ENCODE measurements at places on chromosomes 7 and 10. TPM values are rescaled to one million over a fixed set of nuclear protein-coding genes. Genes with fewer than 3 reads are reported as not detected.
A peak's percentile ranks its signal among the peaks of the same experiment; 100 is the strongest.

Gene BMPER
- total RNA-seq: not detected

Gene CC2D2B
- not detected for total RNA-seq

DNA sequence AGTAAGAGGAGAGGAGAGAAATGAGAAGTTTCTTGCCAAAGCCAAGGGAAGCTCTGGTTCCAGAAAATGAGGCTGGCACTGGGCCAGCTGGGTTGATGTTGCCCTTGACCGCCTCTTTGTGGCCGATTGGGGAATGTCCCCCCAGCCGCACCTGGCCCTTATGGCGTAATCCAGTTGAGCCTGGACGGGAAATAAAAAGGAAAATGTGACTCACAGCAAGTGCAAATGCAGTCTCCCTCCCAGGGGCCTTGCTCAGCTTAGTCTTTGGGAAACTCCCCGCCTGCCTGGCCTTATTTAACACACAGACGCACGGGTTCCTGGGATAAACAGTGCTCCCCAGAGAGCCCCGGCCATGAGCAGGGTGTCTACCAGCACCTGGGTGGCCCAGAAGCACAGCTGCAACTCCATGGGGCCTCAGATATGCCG is 174.8 kb downstream of the KIAA1217 start:
- peak; percentile 8 for DNase-seq
- H3K27me3 ChIP-seq: peaks cover 3% of the 10 kb centered on the region
- H3K4me1 ChIP-seq: no peaks in the 10 kb centered on the region
- no peak overlapping the region for H3K4me3 ChIP-seq
- no peaks in the 10 kb centered on the region for H3K36me3 ChIP-seq

DNA sequence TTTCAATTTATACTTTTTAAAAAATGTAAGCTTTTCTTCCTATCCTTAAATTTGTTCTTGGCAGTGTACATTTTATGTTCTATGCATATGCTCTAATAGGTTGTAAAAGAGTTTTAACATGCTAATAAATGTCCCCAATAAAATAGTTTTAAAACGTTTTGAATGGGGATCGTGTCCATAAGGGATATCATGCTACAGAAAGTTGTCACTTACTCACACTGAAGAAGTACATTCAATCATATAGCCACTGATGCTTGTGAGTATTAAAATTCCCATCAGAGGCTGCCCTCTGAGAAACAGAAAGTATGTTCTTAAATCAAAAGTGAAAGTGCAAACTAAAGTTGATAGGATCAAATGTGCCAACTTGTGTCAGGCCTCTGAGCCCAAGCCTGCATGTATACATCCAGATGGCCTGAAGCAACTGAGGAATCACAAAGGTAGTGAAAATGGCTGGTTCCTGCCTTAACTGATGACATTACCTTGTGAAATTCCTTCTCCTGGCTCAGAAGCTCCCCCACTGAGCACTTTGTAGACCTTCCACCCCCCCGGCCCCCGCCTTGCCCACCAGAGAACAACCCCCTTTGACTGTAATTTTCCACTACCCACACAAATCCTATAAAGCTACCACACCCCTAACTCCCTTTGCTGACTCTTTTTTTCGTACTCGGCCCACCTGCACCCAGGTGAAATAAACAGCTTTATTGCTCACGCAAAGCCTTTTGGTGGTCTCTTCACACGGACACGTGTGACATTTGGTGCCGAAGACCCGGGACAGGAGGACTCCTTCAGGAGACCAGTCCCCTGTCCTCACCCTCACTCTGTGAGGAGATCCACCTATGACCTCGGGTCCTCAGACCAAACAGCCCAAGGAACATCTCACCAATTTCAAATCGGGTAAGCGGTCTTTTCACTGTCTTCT is 877 bp upstream of the NOD1 start:
- H3K36me3 ChIP-seq: peaks cover 24% of the 10 kb centered on the region
- H3K27ac ChIP-seq: peak overlapping the region; percentile 93
- DNase-seq: peak; percentile 54
- peak overlapping the region; percentile 93 for H3K4me3 ChIP-seq

Gene C7orf25
- total RNA-seq: 3.0 TPM

Gene PLXDC2
- total RNA-seq: not detected

DNA sequence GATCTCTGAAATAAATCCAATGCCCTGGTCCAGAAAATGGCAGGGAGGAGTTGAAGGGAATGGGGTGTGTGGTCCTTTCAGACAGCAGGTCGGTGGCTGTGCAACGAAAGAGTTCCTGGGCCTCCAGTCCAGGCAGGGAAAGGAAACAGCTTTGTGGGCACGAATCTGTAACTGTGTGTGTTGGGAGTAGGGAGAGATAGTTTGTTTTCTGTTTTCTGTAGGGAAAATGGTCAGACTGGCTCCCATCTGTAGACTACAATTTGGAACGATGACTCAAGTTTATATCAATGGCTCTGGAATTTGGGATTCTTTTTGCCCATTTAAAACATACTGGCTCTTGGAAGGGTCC is 2.6 kb upstream of the HOXA9 start:
- peaks cover 8% of the 10 kb centered on the region for H3K36me3 ChIP-seq
- peaks cover 78% of the 10 kb centered on the region for H3K27me3 ChIP-seq
- H3K27ac ChIP-seq: peak overlapping the region; percentile 13

Gene GPR15LG
- not detected for total RNA-seq

DNA sequence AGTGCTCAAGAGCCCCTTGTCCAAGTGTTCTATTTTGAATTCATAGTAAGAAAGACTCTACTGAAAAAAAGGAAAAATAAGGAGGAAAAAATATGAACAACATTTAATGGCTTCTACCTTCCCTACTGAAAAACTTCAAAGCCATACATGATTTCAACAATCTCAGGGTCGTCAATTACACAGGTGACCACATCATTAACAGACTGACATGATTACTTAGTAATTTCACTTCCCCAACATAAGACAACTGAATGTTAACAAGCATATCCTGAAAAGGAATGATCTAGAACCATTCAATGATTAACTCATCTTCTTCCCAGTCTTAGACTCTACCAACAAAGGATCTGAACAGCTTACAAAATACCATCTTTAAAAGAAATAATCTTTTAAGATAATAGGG is 34.8 kb downstream of the MEOX2 start:
- DNase-seq: no peak
- no peaks in the 10 kb centered on the region for H3K4me1 ChIP-seq
- no peak overlapping the region for H3K27ac ChIP-seq

Gene CASD1
- 13.7 TPM for total RNA-seq

DNA sequence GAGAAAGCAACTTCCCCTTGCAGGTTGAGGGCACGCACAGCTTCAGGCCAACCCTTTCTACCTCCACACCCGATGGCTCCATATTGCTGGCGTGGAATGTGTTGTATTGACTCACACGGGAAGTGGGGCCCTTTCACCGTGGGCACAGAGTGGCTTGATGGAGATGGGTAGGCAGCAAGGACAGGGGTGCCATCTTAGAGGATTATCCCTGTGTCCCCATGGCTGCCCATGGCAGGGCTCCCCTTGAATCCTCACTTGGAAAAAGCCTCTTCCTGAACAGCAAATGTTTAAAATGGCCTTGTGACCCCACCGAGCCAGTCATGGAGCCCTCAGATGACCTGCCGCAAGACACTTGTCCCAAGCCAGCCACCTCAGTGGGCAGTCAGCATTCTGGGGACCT is 31.2 kb downstream of the CXCL12 start:
- peaks cover 3% of the 10 kb centered on the region for H3K27me3 ChIP-seq
- H3K36me3 ChIP-seq: no peaks in the 10 kb centered on the region
- DNase-seq: no peak
- no peak overlapping the region for H3K27ac ChIP-seq
- H3K4me3 ChIP-seq: no peak overlapping the region
- no peaks in the 10 kb centered on the region for H3K4me1 ChIP-seq

DNA sequence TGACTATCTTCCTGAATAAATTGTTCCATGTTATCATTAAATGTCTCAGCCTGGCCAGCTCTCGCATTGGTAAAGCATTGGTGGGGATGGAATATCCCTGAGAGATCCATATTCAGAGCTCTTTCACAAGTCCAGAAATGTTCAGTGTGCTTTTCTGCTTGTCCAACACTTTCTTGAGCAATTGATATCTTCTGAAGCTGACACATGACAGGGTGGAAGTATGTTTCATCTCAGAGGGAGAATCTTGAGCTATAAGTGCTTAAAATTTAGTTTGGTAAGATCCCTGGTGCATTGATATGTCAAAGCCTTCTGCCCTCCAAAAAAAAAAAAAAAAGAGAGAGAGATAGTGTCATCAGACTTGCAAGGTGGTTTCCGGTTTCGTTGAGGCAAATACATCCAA is 7.4 kb downstream of the IFIT3 start:
- no peak overlapping the region for H3K4me3 ChIP-seq
- H3K36me3 ChIP-seq: peaks cover 76% of the 10 kb centered on the region

DNA sequence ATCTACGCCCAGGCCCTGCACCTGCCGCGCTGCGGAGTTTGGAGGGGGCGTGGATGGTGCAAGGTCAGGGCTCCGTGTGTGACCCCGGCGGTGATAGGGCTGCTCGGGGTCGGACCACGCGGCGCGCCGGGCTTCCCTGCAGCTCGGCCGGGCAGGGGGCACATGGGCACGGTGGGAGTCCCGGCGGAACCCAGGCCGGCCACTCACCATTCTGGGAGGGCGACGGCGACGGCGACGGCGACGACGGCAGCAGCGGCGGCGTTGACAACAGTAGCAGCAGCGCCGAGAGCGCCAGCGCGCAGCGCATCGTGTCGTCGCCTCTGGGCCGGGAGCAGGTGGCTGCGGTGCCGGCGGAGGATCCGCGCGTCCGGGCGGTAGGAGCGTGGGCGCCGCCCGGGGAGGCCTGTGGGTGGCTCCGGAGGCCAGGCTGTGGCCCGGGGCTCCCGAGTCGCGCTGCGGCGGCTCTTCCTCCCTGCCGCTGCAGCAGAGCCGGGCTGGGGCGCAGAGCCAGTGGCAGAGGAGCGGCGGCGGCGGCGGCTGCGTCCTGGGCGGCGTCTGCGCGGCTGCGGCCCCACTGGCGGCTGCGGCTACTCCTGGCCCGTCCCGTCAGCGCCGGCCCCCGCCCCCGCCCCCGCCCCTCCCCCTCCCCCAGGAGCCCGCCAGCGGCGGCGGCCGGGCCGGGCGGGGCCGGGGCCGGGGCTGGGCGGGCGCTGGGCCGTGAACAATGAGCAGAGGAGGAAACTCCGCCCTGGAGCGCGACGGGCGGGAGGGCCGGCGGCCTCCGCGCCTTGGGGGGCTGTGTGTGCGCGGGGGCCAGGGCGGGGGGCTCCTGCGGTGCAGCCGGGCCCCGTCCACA is at the start of gene PODXL:
Gene PODXL (minus strand): TSS at position 576 of the 856 bp plus-strand sequence. CDS start 269 bp downstream, at position 307.
- peaks cover 67% of the 10 kb centered on the region for H3K27me3 ChIP-seq
- peaks cover 12% of the 10 kb centered on the region for H3K4me1 ChIP-seq
- peak within 1 kb of the TSS; percentile 67 for H3K4me3 ChIP-seq
- H3K36me3 ChIP-seq: no peaks in the 10 kb centered on the region
- peak within 1 kb of the TSS; percentile 69 for H3K27ac ChIP-seq

Gene UNCX
- not detected for total RNA-seq

GRCh38 chr10:101189461-101190401 is 39.5 kb downstream of the LBX1 start:
- DNase-seq: no peak
- H3K27me3 ChIP-seq: peaks cover 8% of the 10 kb centered on the region
- H3K4me3 ChIP-seq: no peak overlapping the region
- no peaks in the 10 kb centered on the region for H3K36me3 ChIP-seq
- H3K27ac ChIP-seq: no peak overlapping the region
- H3K4me1 ChIP-seq: peaks cover 11% of the 10 kb centered on the region

Gene ZDHHC16
- 38.5 TPM for total RNA-seq

GRCh38 chr10:133015816-133016462 is 71.8 kb upstream of the ADGRA1 start:
- no peaks in the 10 kb centered on the region for H3K4me1 ChIP-seq
- no peaks in the 10 kb centered on the region for H3K36me3 ChIP-seq
- no peak overlapping the region for H3K4me3 ChIP-seq

GRCh38 chr7:537911-538634 is 18.4 kb upstream of the PDGFA start:
- no peak for DNase-seq
- no peaks in the 10 kb centered on the region for H3K27me3 ChIP-seq
- H3K36me3 ChIP-seq: no peaks in the 10 kb centered on the region
- H3K4me1 ChIP-seq: peaks cover 3% of the 10 kb centered on the region

Gene NPFFR1
- not detected for total RNA-seq

GRCh38 chr7:127047521-127047920 is 205.2 kb downstream of the GRM8 start:
- H3K36me3 ChIP-seq: no peaks in the 10 kb centered on the region
- H3K27me3 ChIP-seq: no peaks in the 10 kb centered on the region
- H3K4me1 ChIP-seq: no peaks in the 10 kb centered on the region
- no peak for DNase-seq
- no peak overlapping the region for H3K4me3 ChIP-seq
- H3K27ac ChIP-seq: no peak overlapping the region

Gene ZC3HAV1L
- 14.9 TPM for total RNA-seq

DNA sequence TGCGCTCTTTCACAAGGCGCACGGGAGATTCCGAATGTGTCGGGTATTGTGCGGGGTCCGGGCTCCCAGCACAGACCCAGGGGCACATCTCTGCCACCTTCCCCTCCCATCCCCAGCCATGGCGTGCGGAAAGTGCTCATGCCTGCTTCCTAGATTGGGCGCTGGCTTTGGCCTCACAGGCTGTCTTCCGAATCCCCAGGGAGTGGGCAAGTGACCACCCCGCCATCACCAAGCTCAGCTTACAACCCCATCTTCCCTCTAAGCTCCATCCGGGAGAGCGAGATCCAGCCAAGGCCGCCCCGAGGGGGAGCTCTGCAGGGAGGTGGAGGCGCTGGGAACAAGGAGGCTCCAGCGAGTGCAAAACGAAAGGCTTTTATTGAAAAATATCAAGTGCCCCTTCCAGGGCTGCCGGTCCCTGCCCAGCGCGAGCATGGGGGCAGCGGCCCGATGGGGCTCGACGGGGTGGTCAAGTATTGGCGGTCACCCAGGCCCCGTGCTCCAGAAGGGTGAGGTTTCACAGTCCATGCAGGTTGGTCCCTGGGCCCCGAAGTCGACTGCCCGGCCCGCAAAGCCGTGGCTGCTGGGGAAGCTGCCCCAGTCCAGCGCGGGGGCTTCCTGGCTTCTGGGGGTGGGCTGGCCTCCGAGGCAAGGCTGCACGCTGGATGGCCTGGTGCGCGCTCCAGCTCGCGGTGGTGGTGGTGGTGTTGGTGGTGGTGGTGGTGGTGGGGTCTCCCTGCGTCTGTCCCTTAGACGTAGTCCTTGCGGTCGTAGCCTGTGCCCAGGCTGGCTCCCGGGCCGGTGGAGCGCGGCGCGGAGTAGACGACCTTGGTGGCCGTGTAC is 1.2 kb downstream of the CLDN3 start:
- H3K4me1 ChIP-seq: no peaks in the 10 kb centered on the region
- no peak for DNase-seq
- no peak overlapping the region for H3K27ac ChIP-seq
- no peaks in the 10 kb centered on the region for H3K36me3 ChIP-seq
- H3K27me3 ChIP-seq: peaks cover 19% of the 10 kb centered on the region

DNA sequence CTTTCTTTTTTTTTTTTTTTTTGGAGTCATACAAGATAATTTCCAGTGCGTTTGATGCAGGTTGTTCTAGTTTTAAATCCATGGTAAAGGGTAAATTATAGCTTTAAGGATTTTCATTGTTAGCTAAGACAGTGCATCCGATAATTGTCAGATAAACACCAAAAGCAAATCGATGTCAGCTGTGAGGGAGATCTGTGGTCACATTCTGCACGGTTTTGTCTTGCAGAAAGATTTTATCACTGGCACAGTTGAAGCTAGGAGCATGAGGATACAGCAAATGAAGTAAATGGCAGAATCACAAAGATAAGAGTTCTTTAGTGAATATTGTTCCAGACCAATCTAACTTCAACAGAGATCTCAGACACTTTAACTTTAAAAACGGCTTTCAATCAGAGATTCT is 648.8 kb upstream of the COBL start:
- H3K4me3 ChIP-seq: no peak overlapping the region
- H3K36me3 ChIP-seq: no peaks in the 10 kb centered on the region
- no peak overlapping the region for H3K27ac ChIP-seq
- no peaks in the 10 kb centered on the region for H3K27me3 ChIP-seq

- no peaks in the 10 kb centered on the region for H3K27me3 ChIP-seq
- no peak overlapping the region for H3K27ac ChIP-seq
- H3K4me1 ChIP-seq: no peaks in the 10 kb centered on the region
- no peak overlapping the region for H3K4me3 ChIP-seq
These were observed 17.6 kb downstream of the PTN start for GRCh38 chr7:137325927-137326326.
